ENCODE measurements at places on chromosomes 2 and 18.

DNA sequence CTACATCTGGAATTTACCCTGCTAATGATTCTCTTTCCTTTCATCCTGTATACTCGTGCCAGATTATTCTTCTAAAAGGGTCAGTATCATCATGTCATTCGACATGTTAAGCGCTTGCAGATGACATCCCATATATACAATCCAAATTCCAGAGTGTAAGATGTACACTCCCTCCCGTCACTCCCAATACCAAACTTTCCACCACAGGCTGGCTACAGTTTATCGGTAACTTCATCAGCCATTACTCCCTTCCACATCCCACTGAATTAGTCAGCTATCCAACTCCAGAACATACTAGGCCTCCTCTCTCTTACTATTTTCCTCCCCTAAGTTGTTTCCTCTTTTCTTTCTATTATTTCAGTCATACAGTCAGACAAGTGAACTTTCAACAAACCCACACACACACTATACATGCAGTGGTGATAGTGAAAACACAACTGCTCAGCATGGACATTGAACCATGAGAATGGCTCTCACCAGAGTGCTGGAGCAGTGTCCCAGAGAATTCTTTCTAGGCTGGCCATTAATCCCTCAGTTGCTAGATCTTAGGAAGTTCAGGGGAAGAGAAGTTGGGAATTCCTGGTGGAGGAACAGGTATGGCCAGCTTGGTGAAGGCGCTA is 10.6 kb upstream of the NMI start:
- no peak for DNase-seq

DNA sequence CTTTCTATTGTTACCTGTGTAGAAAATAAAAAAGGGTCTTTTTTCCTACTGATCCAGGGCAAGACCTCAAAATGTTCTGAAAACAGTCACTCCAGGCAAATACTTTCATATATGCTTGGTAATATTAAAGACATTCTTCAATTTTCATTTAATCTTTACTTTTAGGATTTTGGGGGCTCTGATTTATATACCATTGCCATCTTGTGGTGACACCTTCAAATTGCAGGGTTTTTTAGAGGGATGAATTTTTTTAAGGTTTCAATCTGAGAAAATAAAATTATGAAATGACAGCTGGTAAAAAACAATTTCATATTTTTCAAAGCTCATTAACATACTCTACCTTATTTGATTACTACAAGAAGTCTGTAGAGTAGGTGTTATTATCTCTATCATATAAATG is 26.8 kb downstream of the MAPK4 start:
- DNase-seq = no peak

DNA sequence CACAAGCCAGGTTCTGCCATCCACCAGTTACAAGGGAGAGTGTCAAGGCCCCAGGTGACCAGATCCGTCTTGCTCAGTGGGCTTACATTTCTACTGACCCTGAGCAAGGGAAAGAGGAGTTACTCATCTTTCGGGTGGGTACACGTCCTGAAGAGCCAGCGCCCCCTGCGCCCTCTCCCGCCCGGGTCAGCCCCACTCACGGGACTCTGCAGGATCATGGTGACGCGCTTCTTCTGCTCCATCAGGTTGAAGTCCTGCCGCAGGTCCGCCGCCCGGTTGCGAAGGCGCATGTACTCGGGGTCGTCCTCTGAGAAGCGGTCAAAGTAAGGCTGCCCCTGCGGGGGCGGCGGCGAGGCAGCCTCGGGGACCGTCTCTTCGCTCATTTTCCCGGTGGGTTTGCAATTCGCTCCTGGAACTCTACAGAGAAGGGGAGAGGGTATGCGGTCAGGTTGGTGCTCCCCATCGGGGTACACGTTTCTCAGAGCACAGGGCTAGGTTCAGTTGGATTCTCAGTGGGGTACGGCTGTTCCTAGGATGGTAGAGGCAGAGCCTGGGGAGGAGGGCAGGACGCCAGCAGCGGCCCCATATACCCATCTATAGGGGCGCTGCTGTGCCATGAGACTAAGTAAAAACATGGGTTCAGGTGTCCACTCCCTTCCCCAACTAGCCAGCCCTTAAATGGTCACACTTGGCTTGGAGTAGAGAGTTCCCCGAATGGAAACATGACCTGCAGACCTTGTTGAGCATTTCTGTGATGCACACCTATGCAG is 61.8 kb downstream of the ADD2 start:
- no peak for DNase-seq

DNA sequence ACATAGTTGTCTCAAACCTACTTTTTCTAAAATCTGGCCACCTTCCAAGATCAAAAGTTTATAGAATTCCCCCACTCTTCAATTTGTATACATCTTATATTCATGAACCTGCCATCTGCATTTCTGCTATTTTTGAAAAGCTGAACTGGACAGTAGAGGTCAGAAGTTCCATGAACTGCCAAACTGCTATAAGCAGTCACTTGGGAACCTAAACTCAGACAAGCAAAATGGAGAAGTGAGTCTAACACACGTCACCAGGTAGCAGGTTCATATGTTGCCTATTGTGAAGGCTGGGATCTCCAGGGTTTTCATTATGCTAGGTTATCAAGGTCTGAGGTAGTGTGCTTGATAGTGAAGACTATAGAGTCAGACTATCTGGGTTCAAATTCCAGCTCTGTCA is 2.0 kb upstream of the MYO1B start:
- DNase-seq = no peak

GRCh38 chr2:3580449-3580848 is 5.4 kb downstream of the RPS7 start:
- no peak for DNase-seq

DNA sequence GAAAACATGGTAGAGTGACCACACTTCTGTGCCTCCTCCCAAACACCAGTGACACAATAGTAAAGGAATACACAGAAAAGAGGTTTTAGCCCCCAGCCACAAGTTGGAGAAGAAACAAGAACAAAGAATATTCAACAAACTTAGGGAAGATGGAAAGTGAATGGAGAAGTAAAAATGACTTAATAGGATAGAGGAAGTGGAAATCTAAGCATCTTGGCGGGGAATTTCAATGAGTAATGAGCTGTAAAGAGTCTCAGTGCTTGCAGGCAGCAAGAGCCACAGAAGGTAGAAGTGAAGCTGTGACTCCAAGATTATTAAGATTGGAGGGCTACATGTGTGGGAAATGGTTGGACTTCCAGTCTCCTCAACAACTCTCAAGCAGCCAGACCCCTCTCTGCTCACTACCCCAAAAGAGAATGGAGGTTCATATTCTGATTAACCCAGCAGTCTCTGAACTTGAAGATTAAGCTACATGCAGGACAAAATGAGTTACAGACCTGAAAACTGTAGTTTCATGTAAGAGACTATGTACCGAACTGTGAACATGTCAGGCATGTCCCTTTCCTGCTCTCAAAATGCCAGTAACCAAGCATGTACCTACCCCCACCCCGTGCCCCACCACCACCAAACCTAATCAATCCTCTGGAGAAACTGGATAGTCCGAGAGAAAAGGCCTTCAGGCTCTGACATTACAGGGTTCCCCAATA is 16.9 kb upstream of the HNRNPLL start:
- no peak for DNase-seq

DNA sequence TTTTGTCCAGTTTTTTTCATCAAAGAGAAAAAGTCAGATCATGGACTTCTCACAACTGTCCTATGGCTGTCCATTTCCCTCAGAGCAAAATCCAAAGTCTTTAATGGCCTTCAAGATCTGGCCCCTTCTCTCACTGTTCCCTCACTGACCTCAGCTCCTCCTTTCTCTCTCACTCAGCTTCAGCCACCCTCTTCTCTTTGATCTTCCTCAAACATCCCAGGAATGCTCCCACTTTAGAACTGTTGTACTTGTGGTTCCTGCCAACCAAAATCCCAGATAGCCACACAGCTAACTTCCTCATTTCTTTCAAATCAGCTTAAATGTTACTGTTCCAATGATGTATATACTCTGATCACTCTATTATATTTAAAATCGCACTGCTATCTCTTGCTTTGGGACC is 82.9 kb downstream of the NUP35 start:
- DNase-seq = no peak

DNA sequence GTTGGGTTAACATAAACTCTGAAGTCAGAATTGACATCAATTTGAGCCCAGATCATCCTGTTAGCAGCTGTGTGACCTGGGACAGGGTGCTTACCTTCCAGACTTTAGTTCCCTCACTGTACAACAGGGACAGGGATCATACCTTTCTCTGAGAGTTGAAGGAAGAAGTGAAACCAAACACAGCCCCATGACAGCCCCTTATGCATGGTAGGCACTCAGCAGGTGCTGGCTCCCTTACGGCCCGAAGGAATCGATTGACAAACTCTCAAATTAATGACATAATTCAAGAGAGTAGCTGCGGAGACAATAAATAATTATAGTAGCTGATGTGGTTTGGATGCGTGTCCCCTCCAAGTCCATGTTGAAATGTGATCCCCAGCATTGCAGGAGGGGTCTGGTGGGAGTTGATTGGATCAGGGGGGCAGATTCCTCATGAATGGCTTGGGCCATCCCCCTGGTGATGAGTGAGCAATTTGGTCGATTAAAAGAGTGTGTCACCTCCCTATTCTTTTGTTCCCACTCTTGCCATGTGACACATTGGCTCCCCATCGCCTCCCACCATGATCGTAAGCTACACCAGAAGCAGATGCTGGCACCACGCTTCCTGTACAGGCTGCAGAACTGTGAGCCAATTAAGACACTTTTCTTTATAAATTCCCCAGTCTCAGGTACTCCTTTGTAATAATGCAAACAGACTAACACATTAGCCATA is 72.4 kb downstream of the ODC1 start:
- no peak for DNase-seq

DNA sequence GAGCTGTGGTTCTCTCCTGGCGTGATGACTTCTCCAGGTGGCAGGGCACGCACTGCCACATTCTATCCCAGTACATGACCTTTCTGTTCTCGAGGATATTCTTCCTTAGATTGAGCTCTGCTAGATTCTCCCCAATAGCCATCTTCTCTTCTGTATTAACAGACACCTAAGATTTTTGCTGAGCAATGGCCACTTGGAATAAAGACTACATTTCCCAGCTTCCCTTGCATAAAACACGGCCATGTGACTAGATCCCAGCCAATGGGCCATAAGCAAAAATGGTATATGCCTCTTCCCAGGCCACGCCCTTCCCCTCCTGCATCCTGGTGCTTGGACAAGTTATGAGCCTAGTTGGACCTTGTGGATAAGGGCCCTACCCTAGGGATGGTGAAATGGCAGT is 82.1 kb downstream of the EIF2AK3 start:
- no peak for DNase-seq

DNA sequence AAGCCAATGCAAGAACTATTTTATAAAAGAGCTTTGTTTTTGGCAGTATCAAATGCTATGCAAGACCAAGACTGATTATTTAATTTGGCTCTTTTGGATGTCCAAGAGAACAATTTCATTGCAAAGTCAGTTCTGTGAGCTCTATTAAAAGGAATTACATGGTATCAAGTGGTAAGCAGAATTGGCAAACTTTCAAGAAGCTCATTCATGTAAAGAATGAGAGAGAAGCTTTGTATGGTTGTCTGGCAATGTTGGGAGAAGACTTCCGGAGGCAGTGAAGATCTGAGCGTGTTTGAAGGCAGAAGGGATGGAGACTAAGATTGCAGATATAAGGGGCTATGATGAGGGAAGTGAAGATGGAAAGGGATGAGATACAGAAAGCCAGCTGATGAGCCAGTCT is 49.6 kb downstream of the CPS1 start:
- no peak for DNase-seq

GRCh38 chr2:177806025-177806424 is 266.6 kb downstream of the PDE11A start:
- no peak for DNase-seq

GRCh38 chr18:76619261-76619620 is 124.2 kb upstream of the ZNF516 start:
- DNase-seq = no peak

DNA sequence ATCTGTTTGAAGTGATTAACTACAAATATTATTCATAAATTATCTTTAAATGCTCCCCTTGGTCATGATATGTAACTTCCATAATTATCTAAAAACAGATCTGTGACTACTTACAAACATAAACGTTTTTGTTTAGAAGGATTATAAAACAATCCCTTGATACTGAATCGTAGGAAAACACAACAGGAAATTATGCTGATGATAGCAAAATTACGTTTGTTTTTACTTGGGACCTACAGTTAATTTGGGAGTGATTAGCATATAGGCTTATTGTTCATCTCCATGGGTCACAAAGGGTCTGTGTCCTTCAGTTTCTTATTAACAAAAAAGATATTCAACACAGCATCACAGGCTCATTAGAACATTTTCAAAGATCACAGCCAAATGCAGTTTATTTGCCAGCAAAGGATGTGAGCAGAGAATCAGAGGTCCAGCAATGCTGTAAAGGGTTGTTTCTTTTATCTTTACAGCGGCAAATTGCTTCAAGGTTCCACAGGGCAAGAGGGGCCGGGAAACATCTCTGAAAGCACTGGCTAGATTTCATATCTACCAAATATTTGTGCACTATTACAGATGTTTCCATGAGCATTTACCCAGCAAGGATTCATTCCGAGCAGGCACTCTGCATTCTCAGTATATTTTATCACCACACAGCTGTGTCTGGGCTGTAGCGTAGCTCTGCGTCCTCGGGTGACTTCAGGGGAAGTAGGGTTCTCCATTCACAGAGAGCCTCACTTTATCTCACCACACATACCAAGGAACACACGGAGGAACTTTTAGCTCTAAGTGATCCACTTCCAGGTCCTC is 4.1 kb downstream of the CCDC195 start:
- DNase-seq = no peak

DNA sequence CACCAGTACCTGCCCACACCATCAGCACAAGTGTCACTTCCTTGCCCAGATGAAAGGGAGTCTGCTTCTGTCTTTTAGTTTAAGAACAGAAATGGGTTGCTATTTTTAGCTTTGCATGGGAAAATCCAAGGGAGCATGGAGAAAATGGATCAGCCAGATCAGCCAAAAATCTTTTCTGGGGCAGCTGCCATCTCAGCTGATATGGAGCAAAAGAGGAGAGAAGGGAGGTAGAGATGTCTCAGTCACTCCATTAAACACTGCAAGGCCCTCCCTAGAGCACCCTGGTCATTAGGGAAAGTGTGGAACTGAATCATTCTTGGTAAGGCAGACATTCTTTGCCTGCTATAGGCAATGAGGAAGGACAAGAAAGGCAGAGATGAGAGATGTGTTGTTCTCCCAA is 79.9 kb downstream of the CTAGE1 start:
- DNase-seq = no peak
